ENCODE measurements at places on chromosomes 1 and 21.
A peak's percentile ranks its signal among the peaks of the same experiment; 100 is the strongest.

DNA sequence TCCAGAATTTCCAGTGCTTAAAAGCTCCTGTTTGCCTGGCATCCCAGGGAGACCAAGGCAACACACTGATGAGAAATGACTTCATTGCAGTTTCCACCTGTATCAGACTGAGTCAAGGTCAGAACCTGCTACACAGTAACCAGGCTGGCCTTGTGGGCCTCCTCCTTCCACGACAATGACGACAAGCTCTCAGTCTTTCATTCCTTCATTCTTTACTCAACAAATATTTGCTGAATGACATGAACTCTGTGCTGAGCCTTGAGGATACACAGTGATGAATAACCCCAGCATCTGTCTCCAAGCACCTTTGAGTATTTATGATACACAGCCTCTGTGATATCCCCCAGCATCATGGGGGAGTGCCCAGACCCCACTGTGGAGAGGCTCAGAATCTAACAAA, 8.9 kb upstream of the LCE5A start:
- no peak for DNase-seq

DNA sequence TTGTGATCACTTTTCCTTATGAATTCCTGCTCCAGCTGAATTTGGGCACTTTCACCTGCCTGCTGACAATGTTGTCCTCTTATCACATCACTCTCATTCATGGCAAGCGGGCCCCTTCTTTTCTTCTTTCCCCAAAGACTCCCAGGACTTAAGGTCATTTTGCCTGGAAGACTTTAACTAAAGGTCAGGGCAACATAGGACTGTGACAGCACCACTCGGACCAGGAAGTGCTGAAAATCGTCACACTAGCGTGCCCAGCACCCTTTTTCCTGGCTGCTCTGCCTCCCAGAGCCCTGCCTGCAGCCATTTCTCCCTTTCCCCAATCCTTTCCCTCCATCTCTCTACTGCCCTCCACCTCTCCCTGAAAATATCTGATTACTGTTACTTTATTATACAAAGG, 35.4 kb downstream of the CD34 start:
- no peak for DNase-seq

DNA sequence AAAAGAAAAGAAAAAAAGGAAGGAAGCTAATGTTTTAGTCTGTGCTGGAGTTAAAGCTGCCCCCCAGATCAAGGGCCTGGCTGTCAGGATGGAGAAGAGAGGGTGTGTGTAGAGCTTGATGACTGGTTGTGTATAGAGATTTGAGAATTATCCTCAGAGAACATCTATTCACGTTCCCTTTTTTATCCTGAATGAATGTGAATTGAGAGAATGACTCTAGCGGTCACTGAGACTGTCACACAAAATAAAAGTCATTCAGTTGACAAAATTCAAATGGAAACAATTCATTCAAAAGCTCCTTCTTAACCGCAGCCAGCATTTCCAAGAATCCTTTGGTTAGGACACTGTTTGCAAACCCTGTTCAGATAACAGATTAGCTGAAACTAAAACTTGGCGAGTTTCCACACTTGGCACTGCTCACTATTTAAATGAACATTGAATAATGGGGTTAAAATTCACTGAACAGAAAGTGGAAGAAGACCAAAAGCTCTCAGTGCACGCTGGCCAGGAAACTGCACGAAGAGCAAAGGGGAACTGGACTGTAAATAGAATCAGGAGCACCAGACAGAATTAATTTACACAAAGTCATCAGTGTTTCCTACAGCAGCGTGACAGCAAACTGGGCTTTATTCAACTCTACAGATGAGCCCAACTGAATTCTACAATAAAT, 13.6 kb upstream of the FAM89A start:
- DNase-seq: no peak

DNA sequence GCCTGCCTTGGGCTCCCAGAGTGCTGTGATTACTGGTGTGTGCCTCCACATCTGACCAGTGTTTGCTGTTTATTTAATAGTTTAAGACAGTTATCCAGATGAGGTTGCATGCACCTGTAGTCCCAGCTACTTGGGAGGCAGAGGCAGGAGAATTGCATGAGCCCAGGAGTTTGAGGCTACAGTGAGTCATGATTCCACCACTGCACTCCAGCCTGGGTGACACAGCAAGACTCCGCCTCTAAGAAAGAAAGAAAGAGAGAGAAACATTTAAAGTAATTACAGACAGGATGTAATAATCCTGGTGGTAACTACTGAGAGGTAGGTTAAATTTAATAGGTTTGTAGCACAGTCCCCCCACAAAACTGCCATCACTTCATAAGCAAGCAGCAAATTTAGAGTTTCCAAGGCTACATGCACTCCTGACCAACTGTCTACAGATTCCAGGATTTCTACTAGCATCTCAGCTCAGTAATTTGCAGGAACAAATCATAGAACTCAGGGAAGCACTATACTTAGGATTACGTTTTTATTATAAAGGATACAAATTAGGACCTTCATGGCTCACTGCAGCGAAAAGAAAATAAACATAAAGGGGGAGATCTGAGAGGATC, 89.6 kb downstream of the PKN2 start:
- no peak for DNase-seq

- DNase-seq: no peak
These were observed 145.5 kb upstream of the IRF2BP2 start for GRCh38 chr1:234755449-234755863.

- DNase-seq: no peak
These were observed 11.7 kb downstream of the KIF26B start for GRCh38 chr1:245166471-245166885.

- DNase-seq: no peak
These were observed 16.4 kb upstream of the TARBP1 start for GRCh38 chr1:234495231-234495990.

GRCh38 chr1:247528812-247529474, 7.3 kb downstream of the OR2C3 start:
- no peak for DNase-seq

DNA sequence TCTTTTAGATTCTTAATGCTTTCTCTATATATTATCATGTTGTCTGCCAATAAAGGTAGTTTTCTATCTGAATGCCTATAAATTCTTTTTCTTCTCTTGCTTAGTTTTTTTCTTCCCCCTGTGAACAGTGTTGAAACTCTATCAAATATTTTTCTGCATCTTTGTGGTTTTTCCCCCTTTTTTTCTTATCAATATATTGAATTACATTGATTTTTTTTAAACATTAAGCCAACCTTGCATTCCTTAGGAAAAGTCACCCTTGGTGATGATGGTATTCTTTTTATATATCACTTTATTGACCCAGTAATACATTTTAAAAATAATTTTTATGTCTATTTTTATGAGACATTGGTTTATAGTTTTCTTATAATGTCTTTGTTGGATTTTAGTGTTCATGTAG, 131.7 kb downstream of the RABGAP1L start:
- DNase-seq: no peak

DNA sequence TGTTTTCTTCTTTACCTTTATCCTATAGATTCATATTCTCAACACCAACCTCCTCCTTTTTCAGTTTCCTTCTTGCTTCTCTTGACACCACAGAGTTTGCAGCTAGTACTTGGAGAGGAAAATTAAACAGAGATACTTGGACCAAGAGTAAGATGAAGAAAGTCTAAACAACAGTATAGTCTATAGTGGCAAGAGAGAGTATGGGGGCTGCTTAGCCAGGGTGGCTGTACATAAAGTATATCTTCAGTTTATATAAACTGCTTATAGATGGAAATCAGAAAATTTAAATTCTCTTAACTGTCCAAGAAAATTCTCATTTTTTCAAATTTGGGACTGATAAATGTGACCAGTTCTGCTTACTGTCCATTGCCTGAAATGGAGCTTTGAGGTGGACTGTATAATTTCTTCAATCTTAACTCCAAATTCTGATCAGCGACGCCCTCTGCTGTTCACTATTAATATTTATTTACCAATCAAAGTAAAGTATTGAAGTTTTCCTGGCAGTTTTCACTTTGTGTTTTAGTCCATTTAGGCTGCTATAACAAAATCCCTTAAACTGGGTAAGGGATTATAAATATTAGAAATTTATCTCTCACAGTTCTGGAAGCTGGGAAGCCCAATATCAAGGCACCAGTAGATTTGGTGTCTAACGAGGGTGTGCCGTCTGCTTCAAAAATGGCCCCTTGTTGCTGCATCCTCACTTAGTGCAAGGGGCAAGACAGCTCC, 14.8 kb upstream of the METTL18 start:
- no peak for DNase-seq

DNA sequence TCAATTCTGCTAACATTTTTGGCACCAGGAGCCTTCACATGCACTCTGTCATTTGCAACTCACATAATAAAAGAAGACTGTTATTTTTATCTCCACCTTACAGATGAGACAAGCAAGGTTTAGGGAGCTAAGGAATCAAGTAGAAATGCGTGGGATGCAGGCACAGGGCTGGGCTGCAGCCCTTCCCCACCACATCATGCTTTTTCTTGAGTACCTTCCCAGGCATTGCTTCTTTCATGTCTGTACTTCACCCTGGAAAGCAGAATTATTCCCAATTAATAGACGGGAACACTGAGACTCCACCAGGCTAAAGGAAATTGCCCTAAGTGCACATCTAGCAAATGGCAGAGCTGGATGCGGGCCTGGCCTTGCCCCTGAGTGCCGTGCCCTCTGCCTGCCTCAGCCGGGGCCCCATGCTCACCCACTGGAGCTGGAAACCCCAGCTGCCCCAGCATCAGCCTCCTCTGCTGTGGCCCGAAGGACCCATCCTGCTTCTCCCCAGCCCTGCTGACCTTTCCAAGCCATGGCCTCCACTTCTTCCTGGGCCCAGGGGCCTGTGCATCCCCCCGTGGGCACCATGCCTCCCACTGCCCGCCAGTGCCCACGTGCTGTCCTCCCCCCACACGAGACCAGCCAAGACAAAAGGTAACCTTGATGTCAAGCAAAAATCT, 257.5 kb downstream of the TOMM20 start:
- no peak for DNase-seq

- DNase-seq: no peak
These were observed 73.8 kb upstream of the ZNF678 start for GRCh38 chr1:227489572-227489971.

DNA sequence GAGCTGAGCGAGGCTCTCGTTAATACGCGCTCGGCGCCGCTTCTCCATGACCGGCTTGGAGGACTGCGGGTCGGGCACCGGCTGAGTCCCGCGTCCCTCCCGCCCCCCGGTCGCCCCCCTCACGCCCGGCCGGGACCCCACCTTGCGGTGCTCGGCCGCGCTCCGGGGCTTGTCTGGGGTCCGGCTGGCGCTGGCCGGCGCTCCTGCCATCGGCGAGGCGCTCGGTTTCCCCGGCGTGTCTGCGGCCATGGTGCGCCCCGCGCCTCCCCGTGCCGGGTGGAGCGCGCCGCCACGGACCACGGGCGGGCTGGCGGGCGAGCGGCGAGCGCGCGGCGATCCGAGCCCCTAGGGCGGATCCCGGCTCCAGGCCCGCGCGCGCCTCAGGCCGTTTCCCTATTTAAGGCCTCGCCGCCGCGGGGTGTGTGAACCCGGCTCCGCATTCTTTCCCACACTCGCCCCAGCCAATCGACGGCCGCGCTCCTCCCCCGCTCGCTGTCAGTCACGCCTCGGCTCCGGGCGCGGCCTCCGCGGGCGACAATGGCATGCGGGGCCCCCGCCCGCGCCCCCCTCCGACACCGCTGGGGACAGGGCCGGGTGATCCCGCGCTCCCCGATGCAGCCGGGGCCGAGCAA, at the start of gene HES4:
Gene HES4, minus strand, starts transcription at position 373 of the 632 bp plus-strand sequence. Its CDS starts 124 bp downstream, at position 249.
- DNase-seq: no peak

GRCh38 chr1:55893155-55893554, 678.0 kb upstream of the USP24 start:
- DNase-seq: no peak

- DNase-seq: no peak
These were observed 464 bp upstream of the RNASEL start for GRCh38 chr1:182589520-182589919.

DNA sequence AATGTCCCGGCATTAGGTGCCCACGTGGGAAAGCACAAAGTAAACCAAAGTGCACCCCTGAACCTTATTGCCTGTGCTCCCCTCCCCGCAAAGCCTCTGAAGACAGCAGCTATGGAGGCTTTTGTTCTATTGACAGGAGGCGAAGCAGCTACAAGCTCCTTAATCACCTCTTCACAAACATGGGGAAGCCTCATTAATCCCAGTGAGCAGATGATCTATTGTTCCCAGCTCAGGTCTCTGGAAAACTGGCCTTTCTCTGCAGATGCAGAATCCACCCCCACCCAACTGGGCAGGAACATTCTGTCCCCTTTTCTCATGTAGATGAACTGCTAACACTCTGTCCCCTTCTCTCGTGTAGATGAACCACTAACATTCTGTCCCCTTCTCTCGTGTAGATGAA, 190.5 kb upstream of the CSF3R start:
- DNase-seq: no peak

- DNase-seq: no peak
These were observed 55.2 kb downstream of the ATP1B1 start for GRCh38 chr1:169161496-169162194.

GRCh38 chr21:33299181-33299752, 25.5 kb upstream of the IFNAR1 start:
- DNase-seq: peak; percentile 32

- DNase-seq: no peak
These were observed 40.8 kb downstream of the DSTYK start for GRCh38 chr1:205170532-205171269.

- DNase-seq: no peak
These were observed 668.0 kb downstream of the MRPL39 start for GRCh38 chr21:24939291-24939690.

GRCh38 chr1:172960454-172961208, 90.1 kb downstream of the TNFSF18 start:
- DNase-seq: no peak

GRCh38 chr1:32390904-32391870, 3.1 kb downstream of the BSDC1 start:
- DNase-seq: no peak

GRCh38 chr1:6003568-6004411, 11.6 kb upstream of the NPHP4 start:
- no peak for DNase-seq

DNA sequence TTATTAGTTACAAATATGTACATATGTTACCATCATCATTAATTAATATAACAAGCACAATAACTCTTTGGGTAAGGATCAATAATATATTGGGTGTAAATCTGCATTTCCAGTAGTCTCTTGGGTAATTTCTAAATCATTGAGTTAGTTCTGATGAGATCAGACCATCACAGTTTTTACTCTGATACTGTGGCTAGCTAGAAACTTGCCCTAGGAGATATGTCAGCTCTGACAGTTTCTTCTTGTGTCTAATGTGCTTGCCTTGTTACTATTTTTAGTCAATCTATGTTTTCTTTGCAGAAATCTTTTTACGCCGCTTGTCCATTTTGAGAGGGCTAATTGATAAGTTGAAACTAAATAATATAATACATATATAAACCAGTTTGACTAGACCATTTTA, 285.6 kb upstream of the ST6GALNAC5 start:
- DNase-seq: no peak
